Stimulated activated CD4-positive, alpha-beta T cell treated with anti-CD3 and anti-CD28 coated beads, TNF-alpha, amount 100 ng/mL, for 24 hours (primary cell): ENCODE measurements at places on chromosomes 1 and 21.

DNA sequence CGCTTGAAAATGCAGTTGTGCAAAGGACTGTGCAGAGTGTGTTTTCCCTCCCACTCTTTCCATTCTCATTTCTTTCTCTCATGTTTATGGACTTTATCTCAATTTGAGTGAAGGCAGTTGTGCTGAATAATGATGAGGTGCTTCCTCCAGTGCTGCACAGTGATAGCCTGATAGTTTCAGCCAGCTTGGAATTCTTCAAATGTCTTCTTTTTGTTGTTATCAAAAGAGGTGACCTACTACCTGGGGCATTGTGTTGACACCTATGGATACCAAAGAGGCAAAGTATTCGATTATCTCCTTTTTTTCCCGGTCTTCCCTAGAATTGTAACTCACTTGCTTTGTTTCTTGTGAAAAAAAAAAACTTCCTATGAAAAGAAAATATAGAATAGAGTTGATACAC is 132.6 kb upstream of the ESRRG start:
- no peak for DNase-seq

- DNase-seq, result no peak
These were observed 38.5 kb upstream of the BCL9 start for GRCh38 chr1:147502760-147503159.

DNA sequence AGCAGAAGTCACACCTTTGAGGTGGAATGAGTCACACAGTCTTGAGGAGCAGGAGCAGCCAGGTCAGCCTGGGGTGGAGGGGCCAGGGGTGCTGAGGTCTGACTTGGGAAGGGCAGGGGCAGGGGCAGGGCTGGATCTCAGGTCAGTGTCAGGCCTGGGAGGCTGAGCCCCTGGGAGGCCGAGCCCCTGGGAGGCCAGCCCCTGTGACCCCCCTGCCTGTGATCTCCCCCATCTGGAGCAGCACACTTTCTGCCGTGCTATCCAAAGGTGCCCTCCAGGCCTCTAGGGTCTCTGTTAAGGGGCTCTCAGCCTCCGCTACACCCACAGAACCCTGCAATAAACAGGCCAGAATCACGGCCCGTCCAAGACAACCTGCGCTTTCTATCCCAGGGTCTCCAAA is 36.9 kb upstream of the AJAP1 start:
- no peak for DNase-seq

DNA sequence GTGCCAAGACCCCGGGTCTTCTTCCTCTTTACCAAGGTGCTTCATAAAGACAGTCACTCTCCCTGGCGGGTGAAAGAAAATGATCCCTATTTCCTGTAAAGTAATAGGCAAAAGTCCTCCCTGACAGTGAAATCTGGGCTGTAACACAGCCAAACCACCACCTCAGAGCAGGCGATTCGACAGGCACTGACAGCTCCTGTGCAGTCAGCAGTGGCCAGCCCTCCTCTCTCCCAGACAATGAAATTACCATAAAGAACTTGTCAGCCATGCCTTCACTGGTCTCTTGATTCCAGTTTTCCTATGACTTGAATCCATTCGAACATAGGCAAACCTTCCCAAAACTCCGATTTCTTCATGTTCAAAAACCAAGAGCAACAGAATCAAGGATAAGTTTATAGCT is 492.2 kb upstream of the DAB1 start:
- DNase-seq, result no peak

- no peak for DNase-seq
These were observed 8.7 kb upstream of the TDRD10 start for GRCh38 chr1:154493276-154493675.

- no peak for DNase-seq
These were observed 1.8 kb downstream of the CAP1 start for GRCh38 chr1:40042341-40042740.

DNA sequence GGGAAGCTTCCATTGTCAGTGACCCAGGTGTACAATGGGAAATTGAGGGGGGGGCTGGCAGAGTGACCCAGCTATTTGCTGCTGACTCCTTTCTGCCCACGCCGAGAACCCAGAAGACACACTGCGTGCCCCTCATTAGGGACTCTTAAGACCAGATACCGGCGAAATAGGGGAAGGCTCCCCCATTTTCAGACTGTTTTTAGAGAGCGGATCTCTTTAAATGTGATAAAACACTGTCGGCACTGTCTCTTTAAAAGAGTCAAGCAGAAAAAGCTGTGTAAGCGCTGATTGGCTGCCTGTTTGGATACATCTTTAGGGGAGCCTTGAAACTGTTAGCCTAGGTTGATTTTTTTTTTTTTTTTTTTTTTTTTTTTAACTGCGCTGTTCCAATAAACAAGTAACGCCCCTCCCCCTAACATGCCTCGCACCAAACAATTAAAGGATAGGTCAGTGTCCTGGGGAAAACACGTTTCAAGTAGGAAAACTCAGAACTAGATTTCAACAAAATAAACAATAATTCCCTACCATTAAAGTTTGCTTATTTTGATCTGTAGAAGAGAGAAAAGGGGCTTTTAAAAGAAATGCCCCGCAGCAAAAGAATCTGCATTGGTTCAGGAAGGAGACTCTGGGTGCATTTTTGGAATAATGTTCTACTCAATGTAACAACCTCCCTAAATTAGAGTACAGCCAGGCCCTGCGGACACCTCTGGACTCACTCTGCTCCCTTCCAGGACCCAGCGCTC is 1.4 kb upstream of the SSBP3 start:
- peak; percentile 42 for DNase-seq

- DNase-seq, result no peak
These were observed 351.5 kb upstream of the ZP4 start for GRCh38 chr1:238242181-238242580.

DNA sequence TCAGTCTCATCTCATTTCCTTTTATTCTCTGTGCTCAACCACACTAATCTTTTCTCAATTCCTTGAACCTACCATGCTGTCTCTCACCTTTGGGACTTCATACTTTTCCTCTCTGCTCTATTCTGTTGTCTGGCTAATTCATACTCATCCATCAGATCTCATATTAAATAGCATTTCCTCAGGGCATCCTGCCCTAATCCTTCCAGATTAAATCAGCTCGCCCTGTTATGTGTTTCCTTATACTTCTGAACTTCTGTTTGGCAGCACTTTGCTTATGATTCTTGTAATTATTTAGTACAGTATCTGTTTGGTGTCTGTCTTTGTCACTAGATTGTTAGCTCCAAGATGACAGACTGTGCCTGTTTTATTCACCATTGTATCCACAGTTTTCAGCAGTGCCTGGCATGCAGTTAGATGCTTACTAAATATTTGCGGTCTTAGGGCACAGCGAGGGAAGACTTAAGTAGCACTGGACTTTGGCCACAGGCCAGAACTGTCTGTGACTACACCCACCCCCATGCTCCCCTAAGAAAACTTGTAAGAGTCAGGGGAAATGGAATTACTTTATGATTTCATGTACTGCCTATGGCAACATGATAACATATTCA is 9.9 kb upstream of the CAP1 start:
- no peak for DNase-seq

- no peak for DNase-seq
These were observed 3.8 kb downstream of the ATP8B2 start for GRCh38 chr1:154329152-154329521.

DNA sequence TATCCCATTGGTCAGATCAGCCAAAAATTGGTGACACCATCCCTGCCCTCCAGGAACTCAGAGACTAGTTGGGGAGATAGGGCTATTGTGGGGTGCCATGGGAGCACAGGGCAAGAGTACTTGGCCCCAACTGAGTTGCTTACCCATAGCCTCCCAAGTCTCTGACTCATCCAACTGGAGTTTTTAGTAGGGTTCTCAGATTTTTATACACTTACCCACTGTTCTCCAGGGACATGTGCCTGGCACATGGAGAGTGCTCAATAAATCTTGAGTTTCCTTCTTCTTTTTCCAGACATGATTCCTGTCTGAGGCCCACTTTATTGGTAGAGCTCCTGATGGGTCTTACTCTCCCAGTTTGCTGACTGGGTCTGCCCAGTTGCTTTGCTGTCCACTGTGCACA is 56.7 kb downstream of the OVGP1 start:
- DNase-seq, result no peak
